Muscle of leg (tissue), 16 donors: ENCODE measurements at places on chromosomes 7 and 10. TPM values are rescaled to one million over a fixed set of nuclear protein-coding genes. Genes with fewer than 3 reads are reported as not detected.

GRCh38 chr7:30323006-30323355 lies 38.6 kb downstream of the ZNRF2 start:
- no peak for DNase-seq

DNA sequence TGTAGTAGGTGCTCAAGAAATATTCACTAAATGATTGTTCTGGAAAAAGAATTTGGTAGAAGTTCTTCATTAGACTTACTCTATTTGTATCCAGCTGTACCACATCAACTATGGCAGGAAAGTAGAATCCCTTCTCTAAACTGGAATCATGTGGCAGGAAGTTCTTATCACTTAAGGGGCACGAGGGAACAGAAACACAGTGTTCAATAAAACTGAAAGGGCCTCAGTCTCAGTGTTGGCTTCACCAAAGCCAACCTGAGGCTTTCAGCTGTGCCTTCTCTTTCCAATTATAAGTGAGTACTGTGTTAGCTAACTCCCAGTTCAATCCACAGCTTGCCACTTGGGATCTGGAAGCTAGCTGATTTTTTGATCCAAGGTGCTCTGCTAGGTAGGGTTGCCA lies 257.6 kb upstream of the LRGUK start:
- DNase-seq, result no peak

GRCh38 chr7:157263156-157263555 lies 73.6 kb upstream of the DNAJB6 start:
- DNase-seq, result no peak

GRCh38 chr7:21383227-21384220 lies 44.4 kb upstream of the SP4 start:
- no peak for DNase-seq

C10orf67 gene
- 0.06 TPM for polyA plus RNA-seq

SMNDC1 gene
- 32.7 TPM for polyA plus RNA-seq

EVX1 gene
- not detected for polyA plus RNA-seq

GRCh38 chr10:77281719-77282118 lies 355.9 kb downstream of the KCNMA1 start:
- DNase-seq, result no peak

DNA sequence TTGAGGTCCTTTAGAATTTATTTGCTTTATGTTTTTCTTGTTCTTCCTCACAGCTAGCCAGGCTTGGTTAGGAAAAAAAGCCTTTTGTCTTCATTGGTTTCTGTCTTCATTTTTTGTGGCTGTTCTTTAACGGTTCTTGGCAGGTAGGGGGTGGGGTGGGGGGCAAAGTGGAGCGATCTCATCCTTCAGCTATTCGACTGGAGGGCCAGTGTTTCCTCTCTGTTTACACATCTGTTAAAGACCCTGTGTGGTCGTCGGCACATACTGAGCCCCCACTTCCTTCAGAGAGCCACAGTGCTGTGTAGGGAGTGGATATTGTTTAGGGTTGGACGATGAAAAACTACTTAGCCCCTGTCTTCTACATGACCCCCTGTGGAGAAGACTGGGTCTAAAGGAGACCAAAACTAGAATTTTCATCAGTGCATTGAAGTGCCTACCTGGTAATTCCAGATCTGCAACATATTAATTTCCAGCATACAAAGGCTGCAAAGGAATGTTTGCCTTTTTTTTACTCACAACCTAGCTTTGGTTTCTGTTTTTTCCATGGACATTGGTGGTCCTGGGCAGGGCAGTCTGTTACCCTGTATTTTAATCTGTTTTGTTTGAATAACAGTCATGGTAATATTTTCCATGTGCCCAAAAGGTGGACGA lies 29.0 kb downstream of the PRPF18 start:
- DNase-seq, result no peak

DNA sequence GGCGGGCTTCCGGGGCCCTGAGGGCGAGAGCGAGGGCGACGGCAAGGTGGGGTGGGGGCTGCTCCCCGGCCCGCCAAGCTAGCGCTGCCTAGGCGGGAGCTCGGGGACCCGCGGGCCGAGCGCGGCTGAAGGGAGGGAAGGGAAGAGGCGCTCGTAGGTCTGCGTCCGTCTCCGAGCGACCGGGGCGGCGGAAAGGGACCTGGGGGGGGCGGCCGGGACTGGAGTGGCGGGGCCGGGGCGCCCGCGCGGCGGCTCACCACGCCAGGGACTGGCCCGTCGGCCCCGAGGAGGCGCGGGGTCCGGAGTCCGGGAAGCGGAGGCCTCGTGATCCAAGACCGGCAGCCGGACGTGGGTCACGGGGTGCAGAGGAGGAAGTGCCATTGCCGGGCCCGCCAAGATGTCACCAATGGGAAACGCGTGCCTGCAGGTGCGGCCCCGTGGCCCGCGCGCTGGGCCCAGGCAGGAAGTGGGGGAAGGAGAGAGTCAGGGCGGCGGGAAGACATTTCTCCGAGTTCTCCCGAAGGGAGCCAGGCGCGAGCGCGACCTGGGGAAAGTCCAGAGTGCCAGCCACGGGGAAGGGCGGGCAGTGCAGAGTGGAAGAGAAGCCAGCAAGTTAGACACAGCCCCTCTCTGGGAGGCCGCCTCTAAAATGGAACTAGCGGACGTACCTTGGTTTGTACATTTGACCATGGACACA lies 11.9 kb downstream of the HNRNPF start:
- DNase-seq, result peak; percentile 92

SHOC2 gene
- 25.4 TPM for polyA plus RNA-seq

IFRD1 gene
- polyA plus RNA-seq, result 27.2 TPM

- DNase-seq, result no peak
These were observed 35.0 kb downstream of the ADCY1 start for GRCh38 chr7:45609180-45609579.

CDH23 gene
- 5.5 TPM for polyA plus RNA-seq

- DNase-seq, result peak; percentile 68
These were observed 17.1 kb downstream of the ARHGAP21 start for GRCh38 chr10:24706479-24707118.

- peak; percentile 58 for DNase-seq
These were observed 25.4 kb upstream of the PRXL2A start for GRCh38 chr10:80382989-80383388.

DNA sequence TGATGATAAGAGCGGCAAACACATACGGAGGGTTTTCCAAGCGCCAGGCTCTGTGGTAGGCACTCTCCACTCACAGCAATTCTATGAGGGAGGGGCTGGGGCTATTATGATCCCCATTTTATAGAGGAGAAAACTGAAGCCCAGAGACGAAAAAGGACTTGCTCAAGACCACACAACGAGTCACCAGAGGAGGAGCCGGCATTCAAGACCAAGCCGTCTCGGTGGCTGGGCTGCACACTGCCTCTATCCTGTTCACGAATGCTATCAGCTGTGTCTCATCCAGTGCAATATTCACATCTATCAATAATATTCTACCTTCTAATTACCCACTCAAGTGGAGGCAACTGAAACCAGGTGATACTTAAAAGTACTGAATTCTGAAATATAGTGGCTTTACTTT lies 67.8 kb upstream of the NMT2 start:
- DNase-seq, result no peak

IDI2 gene
- not detected for polyA plus RNA-seq

ABCA13 gene
- polyA plus RNA-seq, result 0.09 TPM

DNA sequence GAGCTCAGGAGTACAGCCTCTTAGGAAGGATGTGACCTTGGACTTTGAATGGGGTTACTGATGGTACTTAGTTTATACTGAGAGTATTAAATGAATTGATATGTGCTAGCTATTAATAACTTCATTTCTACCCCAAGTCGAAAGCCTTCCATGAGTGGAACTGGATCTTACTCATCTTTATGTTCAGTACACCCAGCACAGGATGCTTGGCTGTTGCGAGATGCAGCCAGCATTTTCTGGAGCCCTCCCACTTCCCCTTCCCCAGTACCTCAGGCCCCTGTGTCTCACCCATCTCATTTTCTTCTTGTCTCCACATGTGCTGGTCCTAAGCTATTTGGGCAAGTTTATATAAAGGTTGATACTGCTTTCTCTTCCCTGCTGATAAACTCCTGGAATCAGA lies 7.2 kb downstream of the UPP1 start:
- no peak for DNase-seq

- peak; percentile 13 for DNase-seq
These were observed 49.5 kb upstream of the PPP2R2D start for GRCh38 chr10:131851346-131851745.

MBL2 gene
- 0.05 TPM for polyA plus RNA-seq

DNA sequence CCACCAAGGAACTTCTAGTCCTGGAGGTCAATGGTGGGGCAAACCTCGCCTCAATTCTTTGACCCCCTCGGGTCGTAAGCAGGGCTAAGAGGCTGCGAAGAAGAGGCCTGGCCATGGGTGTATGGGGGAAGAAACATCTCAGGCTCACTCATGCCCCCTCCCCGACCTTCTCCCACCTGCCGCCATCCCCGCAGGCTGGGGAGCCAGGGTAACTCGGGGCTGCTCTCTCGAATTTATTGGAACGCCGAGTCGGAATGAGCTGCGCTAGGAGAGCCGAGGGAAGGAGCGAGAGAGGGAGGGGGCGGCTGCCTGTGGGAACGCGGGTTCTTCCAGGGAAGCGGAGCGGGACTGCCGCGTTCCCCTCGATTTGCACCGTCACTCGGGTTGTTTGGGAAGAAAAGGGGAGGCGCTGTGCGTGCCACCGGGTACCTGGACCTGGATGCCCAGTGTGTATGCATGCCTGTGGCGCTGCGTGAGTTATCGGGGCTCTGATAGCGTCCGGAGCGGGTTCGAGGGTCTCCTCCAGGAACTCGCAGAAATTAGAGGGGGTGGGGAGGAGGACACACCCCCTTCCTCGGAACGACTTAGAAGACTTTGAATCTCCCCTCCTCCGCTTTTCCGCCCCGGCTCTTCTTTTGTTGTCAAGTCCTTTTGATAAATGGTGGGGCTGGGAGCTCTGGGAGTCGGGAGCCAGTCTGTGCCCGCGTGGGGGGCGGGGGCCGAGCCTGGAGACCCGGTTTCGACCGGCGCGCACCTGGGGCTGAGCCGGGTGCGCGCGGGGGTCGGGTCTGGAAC lies 1.8 kb upstream of the ZNF503 start:
- DNase-seq, result peak; percentile 72

GRCh38 chr7:3138997-3139396 lies 95.3 kb upstream of the CARD11 start:
- no peak for DNase-seq

GRCh38 chr10:43649185-43649523 lies 473 bp upstream of the ZNF32 start:
- no peak for DNase-seq

DNA sequence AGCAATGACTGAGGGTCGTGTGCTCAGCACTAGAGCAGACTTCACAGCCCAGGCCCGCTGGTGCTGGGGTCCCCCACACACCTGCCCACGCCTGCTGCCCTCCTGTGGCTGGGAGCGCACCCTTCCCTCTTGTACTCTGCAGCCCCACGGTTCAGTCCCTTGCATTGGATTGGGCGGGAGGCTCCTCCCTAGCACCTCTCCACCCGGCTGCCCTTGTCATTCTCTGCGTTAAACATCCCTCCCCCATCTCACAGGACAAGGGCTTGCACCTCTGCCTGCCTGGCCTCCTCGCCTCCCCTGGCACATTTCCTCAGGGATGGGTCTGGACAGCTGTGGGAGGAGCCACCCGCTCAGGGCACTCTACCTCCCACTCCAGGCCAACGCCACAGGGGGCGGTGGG lies 68.6 kb downstream of the ALOX5 start:
- DNase-seq, result no peak

GRCh38 chr7:2967253-2967652 lies 76.4 kb downstream of the CARD11 start:
- no peak for DNase-seq

GRCh38 chr7:76065016-76065612 lies 17.2 kb downstream of the MDH2 start:
- no peak for DNase-seq

DNA sequence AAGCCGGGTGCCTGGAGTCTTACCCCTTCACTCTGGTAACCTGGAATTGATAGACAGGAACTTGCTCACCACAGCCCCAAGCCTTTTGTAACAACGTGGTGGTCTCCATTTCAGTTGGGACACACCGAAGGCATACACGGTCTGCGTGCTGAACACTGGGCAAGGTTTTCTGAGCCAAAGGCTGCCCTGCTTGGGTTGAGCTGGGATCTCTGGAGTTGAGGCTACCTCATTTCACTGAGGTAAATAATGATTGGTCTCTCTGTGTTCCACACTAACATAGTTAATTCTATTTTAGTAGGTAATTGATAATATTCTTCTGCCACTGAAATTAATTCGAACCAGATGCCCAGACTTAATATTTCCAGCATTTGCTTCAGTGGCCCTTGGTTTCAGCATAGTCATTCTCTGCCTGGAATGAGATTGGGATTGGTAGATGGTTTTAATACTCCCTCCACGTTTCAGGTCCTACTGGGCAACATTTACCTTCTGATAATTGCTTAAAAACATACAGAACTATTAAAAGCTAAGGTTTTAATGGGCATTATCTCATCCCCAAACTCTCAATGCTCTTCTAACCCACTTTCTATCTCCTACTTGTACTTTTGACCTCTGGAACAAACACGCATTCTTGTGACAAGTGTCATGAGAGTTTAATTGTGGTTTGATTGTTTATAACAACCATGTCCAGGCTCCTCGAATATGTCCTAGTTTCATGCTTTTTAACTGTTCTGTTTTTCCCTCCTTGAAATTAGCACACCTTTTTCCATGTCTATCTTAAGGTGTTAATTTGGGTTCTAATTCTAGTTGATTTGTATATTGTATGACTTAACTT lies 202.3 kb upstream of the KLF6 start:
- no peak for DNase-seq

XRCC2 gene
- 3.9 TPM for polyA plus RNA-seq

DNA sequence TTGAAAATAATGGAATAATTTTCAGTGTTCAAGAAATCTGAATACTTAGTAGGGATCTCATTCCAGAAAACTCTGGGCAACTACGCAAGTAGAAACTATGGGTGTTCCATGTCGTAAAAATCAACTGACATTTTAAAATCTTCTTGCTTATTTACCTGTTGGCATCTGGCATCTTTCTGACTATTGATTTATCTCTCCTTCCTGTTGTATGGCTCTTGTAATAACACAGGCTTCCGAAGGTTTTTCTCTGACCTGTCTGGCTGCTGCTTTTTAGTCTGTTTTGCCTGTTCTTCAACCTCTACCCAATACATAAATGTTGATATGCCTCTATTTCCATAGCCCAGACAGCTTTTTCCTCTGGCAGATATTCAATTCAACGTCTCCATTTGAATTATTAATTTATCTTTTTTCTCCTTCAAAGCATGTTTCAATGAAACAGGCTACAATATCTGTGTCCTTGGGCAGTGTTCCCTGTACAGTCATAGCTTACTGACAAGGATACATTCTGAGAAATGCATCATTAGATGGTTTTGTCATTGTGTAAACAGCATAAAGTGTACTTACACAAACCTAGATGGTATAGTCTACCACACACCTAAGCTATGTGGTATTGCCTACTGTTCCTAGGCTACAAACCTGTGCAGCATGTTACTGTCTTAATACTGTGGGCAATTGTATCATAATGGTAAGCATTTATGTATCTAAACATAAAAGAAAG lies 105.9 kb upstream of the ETV1 start:
- no peak for DNase-seq

- DNase-seq, result no peak
These were observed 24.9 kb downstream of the C10orf120 start for GRCh38 chr10:122674781-122675180.
